NCI-H2227 treated with DMSO at 0.1 percent for 48 hours (cell line): ENCODE measurements at places on chromosomes 7 and 10.

DNA sequence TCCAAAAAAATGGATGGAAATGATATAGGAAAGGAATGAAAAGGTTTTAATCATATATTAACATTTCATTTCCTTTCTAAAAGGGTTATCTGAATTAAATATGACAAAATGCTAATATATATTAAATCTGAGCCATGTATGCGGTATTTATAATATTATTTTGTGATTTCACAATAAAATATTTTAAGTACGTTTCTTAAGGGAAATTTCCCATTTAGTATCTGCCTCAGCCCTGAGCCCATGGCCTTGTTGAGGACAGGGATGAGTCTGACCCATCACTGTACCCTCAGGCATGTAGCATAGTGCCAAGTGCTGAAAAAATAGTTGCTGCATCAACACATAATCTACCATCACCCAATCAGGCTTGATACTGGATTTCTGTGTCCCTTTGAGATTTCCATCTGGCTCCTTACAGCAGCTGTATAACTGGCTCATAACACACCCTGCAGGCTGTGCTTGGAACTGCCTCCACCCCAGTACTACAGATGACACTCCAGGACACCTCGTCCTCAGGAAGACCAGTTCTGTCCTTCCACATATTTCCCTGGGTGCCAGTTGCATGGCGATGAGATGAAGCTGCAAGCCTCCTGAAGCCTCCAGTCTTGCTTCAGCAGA, 59.4 kb upstream of the ASAH2 start:
- no peak for DNase-seq

DNA sequence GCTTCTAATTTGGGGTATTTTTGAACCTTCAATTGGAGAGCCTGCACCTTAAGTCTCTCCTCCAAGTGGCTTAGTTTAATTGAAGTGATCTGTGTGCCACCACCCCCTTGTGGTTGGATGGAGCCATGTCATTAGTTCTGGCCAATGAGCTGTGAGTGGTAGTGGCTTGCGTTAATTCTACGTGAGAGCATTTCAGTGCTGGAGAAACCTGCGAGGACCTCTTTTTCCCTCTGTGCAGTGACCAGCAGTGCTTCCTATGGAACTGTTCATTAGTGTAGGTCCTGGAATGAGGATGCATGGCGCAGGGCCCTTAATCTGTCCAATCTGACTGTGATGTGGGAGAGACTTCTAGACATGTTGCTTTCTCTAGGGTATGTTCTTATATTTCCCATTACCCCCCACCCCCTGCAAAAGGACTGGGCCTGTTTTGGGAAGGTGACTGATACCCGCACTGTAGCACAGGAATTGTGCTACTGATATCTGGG, 3.8 kb downstream of the HILPDA start:
- peak; percentile 73 for DNase-seq

DNA sequence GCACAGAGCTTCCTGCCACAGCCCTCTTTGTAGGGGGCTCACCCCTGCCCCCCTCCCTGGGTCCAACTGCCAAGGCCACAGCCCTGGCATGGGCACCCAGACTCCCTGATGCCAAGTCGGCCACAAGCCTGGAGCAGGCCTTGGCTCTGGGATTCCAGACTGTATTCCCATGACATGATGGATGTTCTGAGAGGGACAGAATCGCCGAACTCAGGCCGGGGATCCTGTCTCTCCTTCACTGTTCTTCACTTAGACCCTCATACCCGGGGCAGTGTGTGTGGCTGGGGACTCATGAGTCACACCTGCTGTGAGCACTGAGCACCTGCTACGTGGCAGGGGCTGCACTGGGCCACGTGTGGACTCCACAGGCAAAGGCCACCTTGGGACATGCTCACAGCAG, 7.9 kb downstream of the CALML5 start:
- DNase-seq = no peak

- DNase-seq = no peak
Measured at GRCh38 chr10:1175956-1176565, 119.9 kb downstream of the WDR37 start.

DNA sequence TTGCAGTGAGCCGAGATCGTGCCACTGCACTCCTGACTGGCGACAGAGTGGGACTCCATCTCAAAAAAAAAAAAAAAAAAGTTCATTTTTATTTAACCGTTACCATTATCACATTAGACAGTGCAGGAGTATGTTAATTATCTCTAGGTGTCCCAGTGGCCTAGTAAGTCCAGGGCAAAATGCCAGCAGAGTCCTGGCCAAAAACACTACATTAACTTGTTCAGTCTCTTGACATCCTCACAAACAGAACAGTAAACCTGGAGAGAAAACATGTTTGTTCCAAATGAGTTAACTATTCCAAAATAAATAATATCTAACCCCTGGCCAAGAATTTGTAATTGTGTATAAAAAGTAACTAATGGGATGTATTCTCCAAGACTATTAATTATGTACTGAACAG, 43.2 kb downstream of the PTPRZ1 start:
- no peak for DNase-seq

DNA sequence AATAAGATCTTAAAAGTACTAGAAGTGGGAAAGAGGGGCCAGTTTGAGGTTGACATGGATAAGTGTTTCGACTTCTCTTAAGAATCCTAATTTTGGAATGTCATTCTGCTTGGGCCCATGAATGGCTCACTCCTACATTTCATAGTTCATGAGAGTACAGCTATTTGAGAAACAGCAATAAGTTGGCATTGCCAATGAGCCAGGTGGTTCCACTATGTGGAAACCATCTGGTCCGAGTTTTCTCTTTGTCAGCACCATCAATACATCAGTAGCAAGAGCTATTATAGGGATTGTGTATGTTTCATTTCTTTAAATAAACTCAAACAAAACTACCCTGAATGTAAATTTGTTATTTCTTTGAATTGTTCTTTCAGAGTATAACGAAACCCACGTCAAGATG, 78.1 kb upstream of the NEBL start:
- DNase-seq = no peak

- DNase-seq = no peak
Measured at GRCh38 chr10:93342366-93342765, 139.8 kb downstream of the MYOF start.

- DNase-seq = no peak
Measured at GRCh38 chr7:131307627-131308026, 20.0 kb upstream of the MKLN1 start.

GRCh38 chr7:116544487-116544886, 19.7 kb downstream of the CAV1 start:
- no peak for DNase-seq

DNA sequence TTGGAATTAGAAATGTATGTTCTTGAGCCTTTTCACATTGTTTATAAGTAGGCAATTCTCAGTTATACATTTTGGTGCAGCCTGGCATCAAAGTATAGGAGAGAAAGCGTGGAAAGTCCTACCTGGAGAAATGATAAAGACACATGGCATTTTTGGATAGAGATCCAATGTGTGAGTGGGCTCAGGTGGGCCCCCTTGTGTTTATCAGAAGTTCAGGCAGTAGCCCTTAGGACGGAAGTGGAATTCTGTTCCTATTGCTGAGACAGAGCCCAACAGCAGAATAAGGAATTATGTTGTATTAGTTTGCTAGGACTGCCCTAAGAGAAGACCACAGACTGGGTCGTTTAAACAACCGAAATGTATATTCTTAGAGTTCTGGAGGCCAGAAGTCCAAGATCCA, 85.2 kb upstream of the AMPH start:
- no peak for DNase-seq

GRCh38 chr7:122887848-122888247, 1.6 kb upstream of the CADPS2 start:
- DNase-seq = no peak

DNA sequence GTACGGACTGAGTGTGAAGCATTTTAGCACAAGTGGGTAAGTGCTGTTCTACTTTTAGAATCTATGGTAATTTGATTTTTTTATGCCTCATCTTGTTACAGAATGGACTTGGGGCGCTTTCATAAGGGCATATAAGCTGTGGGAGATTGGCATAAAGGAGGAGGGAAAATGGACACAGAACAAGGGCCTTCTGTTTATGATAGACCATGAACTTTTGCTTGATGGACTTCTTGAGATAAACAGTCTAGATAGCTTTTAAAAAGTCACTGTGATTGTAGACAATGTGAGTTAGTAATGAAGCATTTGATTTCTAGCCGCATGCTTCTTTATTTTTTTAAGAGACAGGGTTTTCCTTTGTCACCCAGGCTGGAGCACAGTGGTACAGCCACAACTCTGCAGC, 2.0 kb downstream of the ZSCAN21 start:
- no peak for DNase-seq

GRCh38 chr10:30041196-30042105, 17.9 kb downstream of the JCAD start:
- no peak for DNase-seq

DNA sequence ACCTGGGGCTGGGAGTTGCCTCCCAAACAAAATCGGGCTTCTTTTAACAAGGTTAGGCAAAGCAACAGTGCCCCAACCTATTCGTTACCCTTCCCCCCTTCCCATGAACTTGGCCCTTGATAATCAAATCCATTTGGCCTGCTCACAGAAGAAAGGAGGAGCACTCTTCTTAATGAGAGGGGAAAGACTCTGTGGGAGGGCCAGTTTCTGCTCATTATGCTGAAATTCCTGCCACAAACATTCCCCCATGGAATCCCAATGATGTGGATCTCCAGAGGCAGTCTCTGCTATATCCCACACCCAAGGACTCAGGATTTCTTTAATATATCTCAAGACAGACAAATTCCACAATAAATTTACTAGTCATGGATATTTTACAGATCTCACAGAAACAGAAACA, 43.0 kb downstream of the LSM5 start:
- no peak for DNase-seq

DNA sequence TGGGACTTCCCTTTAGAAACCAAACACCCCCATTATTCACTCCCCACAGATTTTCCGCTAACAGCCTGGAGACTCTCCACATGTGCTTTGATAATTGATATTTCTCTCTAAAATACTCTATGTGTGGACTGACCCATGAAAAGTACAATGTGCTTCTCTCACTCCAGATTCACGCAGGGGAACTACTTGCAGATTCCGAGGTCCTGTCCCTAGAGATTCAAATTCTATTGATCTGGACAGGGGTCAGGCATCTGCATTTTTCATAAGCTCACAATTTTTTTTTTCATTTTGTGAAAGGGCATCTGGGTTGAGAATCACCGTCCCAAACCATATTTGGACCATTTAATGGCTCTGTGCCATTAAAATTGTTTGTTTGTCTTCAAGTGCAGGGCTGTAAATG, 98.7 kb downstream of the CALCR start:
- DNase-seq = no peak

DNA sequence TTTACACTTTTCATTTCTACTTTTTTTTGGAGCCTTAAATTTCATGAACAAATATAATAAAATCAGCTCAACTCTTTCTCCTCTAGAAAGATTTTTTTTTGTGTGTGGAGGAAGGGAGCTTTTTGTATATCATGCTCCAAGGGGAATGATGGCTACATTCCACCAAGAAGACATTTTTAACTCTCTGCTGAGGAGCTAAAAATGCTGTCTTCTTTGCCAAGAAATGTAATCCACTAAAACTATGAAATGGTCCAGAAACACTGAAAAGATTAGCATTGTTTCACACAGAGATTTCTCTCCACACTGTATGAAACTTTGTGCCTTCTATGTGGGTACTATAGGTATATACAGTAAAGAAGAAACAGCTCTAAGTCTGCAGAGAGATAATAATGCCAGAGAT, 74.1 kb upstream of the ANK3 start:
- no peak for DNase-seq

DNA sequence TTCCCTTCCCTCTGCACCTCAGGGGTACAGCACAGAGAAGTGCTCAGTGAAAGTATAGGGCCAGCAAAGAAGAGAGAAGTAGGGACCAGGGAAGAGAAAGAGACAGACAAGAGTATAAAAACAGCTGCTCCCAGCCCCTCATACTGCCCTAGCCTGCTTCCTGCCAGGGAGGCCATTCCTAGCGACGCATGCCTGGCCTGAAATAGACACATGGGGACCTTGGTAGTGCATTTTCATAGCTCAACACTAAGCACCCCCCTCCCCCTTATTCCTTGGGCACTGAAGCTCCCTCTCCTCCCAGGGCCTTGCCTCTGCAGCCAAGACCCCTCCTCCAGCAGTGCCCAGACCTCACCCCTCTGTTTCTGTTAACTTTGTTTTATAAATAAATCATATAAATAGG, 64.7 kb downstream of the ZMIZ1 start:
- no peak for DNase-seq

DNA sequence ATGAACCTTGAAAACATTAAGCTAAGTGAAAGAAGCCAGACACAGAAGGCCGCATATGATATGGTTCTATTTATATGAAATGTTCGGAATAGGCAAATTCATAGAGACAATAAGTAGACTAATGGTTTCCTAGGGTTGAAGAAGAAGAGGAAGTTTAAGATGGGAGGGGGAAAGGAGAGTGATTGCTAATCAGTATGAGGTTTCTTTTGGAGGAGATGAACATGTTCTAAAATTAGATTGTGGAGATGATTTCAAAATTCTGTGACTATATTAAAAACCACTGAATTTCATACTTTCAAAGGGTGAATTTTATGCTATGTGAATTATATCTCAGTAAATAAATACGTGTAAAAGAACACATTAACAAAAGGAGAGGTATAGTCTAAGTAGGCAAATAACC, 176.4 kb upstream of the HPS1 start:
- DNase-seq = no peak

DNA sequence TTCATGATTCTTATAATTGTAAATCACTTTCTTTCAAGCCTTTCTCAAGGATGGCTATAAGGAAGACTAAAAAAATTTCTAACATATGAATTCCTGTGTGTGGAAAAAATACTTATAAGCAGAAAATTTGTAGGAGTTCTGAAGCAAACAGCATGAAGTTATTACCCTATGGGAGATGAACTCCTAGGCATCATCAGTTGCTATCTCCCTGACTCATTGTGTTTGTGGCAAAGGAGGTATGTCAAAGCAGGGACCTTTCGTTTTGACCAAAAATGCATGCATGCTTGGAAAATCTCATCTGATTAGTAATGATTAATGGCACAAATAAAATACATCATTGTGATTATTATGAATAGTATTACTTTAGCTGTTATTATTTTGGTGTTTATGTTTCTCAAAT, 59.4 kb downstream of the CALCR start:
- no peak for DNase-seq

GRCh38 chr10:90959826-90960225, 38.9 kb upstream of the ANKRD1 start:
- DNase-seq = no peak

DNA sequence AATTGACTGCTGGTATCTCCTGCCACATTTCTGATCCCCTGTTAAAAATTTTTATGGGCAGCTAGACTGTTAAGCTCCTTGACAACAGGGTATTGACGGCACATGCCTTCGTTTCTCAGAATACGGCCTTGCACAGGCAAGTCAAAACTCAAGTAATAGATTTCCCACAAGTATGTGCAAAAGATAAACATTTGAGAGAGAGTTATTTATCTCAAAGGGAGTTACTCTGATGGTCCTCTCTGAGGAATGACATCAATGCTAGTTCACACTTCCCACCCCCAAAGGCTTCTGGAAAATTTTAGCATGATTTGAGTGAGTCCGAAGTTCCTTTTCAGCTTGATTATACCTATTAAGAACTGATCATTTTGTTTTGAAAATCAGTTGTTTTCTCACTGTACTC, 71.9 kb downstream of the JCAD start:
- no peak for DNase-seq

- no peak for DNase-seq
Measured at GRCh38 chr10:58107506-58107905, 160.2 kb downstream of the IPMK start.
